Central memory CD8-positive, alpha-beta T cell (primary cell): ENCODE measurements at places on chromosomes 2 and 18.

DNA sequence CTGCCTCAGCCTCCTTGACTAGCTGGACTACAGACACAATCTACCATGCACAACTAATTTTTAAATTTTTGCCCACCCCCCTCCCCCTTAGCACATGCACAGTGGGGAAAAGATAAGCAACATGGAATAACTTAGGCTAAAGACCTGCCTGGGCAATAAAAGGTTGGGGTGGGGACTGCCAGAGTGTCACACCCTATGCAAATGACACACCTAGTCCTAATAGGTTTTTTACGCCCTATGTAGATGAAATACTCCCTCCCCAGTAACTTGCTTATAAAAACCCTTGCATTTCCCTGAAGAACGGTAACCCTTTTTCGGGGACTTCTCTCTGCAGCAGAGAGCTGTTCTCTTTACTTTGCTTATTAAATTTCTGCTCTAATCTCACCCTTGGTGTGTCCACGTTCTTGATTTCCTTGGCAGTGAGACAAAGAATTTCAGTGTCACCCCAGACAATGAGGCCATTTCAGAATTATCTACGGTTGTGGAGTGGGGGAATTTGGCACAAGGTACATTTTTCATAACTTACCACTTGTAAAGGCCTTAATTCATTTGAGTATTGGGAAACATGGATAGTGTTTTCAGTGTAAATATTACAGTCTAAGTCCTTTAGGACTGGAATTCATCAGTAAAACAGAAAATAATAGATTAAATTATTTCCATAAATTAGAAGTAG, 109.2 kb downstream of the NOL4 start:
- no peak overlapping the region for H3K4me3 ChIP-seq
- no peaks in the 10 kb centered on the region for H3K36me3 ChIP-seq
- no peaks in the 10 kb centered on the region for H3K27me3 ChIP-seq
- H3K27ac ChIP-seq, result no peak overlapping the region

DNA sequence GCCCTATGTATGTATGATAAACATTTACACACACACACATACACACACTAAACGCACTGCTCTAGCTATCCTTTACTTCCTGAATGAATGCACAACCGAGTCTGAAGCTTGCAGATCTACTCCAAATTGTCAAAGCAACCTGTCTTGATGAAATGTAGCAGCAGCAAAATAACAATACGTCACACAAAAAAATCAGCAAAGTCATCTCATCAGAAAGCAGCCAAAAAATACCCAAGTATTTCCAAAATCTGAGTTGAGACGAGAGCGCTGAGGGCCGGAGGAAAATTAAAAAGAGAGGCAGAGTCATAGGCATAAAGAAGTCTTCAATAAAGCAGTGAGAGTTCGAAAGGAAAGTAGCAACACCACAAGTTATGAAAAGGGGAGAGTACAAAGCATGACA, 67.7 kb downstream of the ZNF521 start:
- no peak overlapping the region for H3K4me3 ChIP-seq
- H3K27me3 ChIP-seq, result peaks cover 11% of the 10 kb centered on the region
- H3K4me1 ChIP-seq, result no peaks in the 10 kb centered on the region
- H3K27ac ChIP-seq, result no peak overlapping the region

DNA sequence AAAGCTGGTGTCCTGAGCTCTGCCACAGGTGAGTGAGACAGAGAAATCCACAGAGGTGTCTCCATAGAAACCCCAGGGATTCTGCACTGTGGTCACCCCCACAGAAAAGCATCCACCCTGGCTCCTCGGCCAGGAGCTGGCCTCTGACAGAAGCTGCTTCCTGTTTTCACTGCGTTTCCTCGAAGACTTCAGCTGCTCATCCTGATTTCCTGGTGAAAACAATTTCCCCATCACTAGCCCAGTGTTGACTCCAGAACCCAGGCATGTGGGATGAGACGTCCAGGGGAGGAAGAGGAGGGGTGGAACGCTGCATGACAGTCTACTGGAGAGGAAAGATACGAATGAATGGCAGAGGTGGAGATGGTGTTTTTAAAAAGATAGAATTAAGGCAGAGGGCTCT, 60.3 kb upstream of the GPR45 start:
- peaks cover 27% of the 10 kb centered on the region for H3K27me3 ChIP-seq
- H3K4me3 ChIP-seq, result no peak overlapping the region
- H3K36me3 ChIP-seq, result no peaks in the 10 kb centered on the region
- DNase-seq, result no peak

GRCh38 chr2:220078439-220078838, 451.0 kb downstream of the SLC4A3 start:
- no peaks in the 10 kb centered on the region for H3K4me1 ChIP-seq
- H3K4me3 ChIP-seq, result no peak overlapping the region

DNA sequence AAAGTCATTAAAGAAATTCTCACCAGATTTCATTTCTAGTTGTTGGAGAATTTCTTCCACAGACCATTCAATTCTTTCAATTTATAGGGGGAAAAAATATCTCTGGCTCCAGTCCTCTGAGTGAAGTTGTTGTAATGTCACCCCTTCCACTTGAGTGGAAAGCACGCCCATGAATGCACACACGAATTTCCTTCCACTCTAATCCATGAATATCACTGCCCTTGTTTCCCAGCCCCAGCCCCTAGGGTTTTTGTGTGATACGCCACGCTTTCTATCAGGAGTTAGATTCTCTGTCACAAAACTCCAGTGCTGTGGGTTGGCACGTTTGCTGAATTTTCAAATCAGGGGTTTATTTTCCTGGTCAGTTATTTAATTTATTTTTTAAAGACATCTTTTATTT, 38.1 kb downstream of the CDCA7 start:
- H3K27me3 ChIP-seq, result peaks cover 43% of the 10 kb centered on the region
- H3K27ac ChIP-seq, result no peak overlapping the region
- H3K36me3 ChIP-seq, result no peaks in the 10 kb centered on the region
- DNase-seq, result no peak
- H3K4me1 ChIP-seq, result no peaks in the 10 kb centered on the region

GRCh38 chr2:164044622-164045021, 308.8 kb upstream of the FIGN start:
- H3K27me3 ChIP-seq, result no peaks in the 10 kb centered on the region
- DNase-seq, result no peak
- H3K4me1 ChIP-seq, result no peaks in the 10 kb centered on the region
- H3K27ac ChIP-seq, result no peak overlapping the region
- no peak overlapping the region for H3K4me3 ChIP-seq
- no peaks in the 10 kb centered on the region for H3K36me3 ChIP-seq

DNA sequence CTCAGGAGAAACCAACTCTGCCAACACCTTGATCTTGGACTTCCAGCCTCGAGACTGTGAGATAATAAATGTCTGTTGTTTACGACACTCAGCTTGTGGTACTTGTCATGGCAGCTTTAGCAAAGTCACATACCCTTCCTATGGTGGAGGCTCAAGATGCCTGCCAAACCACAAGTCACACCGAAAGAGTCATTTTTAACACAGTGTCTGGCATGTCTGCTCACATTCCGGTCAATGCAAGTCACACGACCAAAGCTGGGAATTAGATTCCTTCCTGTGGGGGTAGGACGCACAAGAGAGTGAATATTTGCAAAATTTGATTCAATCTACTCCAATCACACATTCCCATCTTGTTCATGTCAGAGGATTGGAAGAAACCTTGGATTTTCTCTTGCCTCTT, 24.6 kb downstream of the KCNE4 start:
- no peak for DNase-seq
- H3K4me1 ChIP-seq, result no peaks in the 10 kb centered on the region
- H3K27ac ChIP-seq, result no peak overlapping the region
- H3K27me3 ChIP-seq, result peaks cover 19% of the 10 kb centered on the region
- no peak overlapping the region for H3K4me3 ChIP-seq

- H3K4me1 ChIP-seq, result no peaks in the 10 kb centered on the region
- no peak overlapping the region for H3K4me3 ChIP-seq
- DNase-seq, result no peak
- peaks cover 32% of the 10 kb centered on the region for H3K27me3 ChIP-seq
These were observed 50.4 kb upstream of the BZW1 start for GRCh38 chr2:200761266-200761665.

GRCh38 chr2:238042090-238042489, 18.7 kb upstream of the SCLY start:
- no peak overlapping the region for H3K27ac ChIP-seq
- H3K4me1 ChIP-seq, result no peaks in the 10 kb centered on the region
- peaks cover 18% of the 10 kb centered on the region for H3K36me3 ChIP-seq
- no peaks in the 10 kb centered on the region for H3K27me3 ChIP-seq
- no peak for DNase-seq

DNA sequence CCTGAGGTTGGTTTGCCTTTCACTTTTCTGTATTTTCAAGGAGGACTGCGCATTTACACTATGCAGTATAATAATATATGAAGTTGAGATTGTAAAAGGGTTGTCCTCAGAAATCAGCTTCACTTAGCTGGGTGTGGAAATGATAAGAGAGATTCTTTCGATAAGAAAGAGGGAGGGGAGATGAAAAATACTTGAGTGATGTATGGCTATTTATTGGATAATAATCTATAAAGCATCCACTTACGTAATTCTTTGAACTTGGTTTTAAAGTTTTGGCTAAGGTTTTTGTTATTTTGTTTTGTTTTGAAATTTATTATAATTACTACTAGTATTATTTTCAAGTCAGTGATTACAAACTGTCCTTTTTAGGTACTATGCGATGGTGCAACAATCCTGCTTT, 40.6 kb downstream of the EFEMP1 start:
- no peak overlapping the region for H3K27ac ChIP-seq
- no peak overlapping the region for H3K4me3 ChIP-seq
- no peak for DNase-seq
- H3K36me3 ChIP-seq, result no peaks in the 10 kb centered on the region
- H3K27me3 ChIP-seq, result no peaks in the 10 kb centered on the region
- H3K4me1 ChIP-seq, result no peaks in the 10 kb centered on the region

- no peaks in the 10 kb centered on the region for H3K4me1 ChIP-seq
- H3K4me3 ChIP-seq, result no peak overlapping the region
- H3K27ac ChIP-seq, result no peak overlapping the region
- no peak for DNase-seq
- H3K27me3 ChIP-seq, result peaks cover 16% of the 10 kb centered on the region
- H3K36me3 ChIP-seq, result no peaks in the 10 kb centered on the region
These were observed 109.1 kb upstream of the GLI2 start for GRCh38 chr2:120626566-120626965.

GRCh38 chr18:37465958-37466357, 99.6 kb downstream of the CELF4 start:
- H3K27ac ChIP-seq, result no peak overlapping the region
- no peaks in the 10 kb centered on the region for H3K4me1 ChIP-seq
- DNase-seq, result no peak
- H3K27me3 ChIP-seq, result peaks cover 36% of the 10 kb centered on the region
- no peak overlapping the region for H3K4me3 ChIP-seq

DNA sequence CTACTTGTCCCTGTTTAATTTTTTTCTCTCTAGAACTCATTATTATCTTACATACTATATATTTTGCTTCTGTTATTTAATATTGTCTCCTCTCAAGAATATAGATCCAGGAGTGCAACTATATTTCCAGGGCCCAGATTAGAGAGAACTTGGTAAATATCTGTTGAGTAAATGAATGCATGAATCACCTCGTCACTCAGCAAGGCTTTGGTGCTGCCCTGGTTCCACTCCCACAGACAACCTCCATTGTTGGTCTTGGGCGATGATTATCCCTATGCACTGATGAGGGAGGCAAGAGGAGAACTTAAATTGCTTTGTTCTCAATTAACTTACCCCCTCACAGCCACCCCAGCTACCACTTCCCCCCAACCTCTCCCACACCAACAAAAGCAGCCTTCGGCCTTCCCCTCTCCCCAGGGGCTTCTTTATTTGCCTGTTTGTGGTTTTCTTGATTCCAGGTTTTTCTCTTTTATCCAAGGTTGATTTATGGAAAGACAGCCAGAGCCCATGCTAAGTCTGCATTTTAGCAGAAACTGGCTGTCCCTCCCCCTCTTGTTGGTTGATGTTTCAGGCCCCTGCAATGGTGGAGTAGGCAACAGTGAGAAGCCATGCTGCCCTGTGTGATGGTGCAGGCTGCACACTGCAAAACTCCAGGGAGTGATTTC, 17.0 kb upstream of the DIPK1C start:
- no peaks in the 10 kb centered on the region for H3K36me3 ChIP-seq
- H3K4me3 ChIP-seq, result no peak overlapping the region
- H3K4me1 ChIP-seq, result no peaks in the 10 kb centered on the region
- no peak for DNase-seq
- H3K27me3 ChIP-seq, result peaks cover 24% of the 10 kb centered on the region
- H3K27ac ChIP-seq, result no peak overlapping the region

- no peak for DNase-seq
- H3K4me3 ChIP-seq, result no peak overlapping the region
- no peaks in the 10 kb centered on the region for H3K36me3 ChIP-seq
- peaks cover 73% of the 10 kb centered on the region for H3K27me3 ChIP-seq
These were observed 50.4 kb upstream of the CTIF start for GRCh38 chr18:48488388-48488850.

DNA sequence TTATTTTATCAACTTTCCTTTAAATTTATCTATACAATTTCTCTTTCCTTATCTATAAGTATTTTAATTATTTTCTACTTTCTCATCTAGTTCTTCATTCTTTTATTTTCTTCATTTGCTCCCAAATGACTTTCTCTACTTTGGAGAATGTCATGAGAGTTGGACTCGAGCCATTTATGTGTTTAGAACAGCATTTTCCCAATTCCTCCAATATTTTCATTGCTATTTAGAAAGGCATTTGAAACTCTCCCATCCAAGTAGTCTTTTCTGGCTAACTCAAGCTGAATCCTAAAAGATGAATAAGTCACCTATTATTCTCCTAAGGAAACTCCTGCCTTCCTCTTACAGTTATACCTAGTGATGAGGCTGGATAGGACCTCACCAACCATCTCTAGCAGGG, 15.8 kb upstream of the FEZ2 start:
- H3K4me1 ChIP-seq, result no peaks in the 10 kb centered on the region
- H3K27me3 ChIP-seq, result peaks cover 22% of the 10 kb centered on the region
- H3K4me3 ChIP-seq, result no peak overlapping the region
- H3K36me3 ChIP-seq, result no peaks in the 10 kb centered on the region
- no peak for DNase-seq

DNA sequence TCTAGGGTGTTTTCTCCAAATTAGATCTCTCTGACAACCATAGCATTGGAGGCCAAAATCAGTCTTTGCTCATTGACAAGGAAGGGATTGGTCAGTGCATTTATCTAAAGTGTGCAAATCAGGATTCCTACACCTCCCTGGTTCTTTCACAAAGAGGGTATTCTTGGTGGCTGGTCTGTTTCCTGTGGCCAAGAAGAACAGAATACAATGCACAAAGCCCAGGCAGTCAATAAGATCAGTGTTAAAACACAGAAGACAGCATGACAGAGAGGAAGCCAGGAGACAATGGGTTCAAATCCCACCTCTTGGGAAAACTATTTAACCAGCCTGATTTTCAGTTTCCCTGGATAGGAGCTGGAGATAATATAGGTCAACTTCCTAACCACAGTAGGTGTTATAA, 46.1 kb upstream of the THOC1 start:
- H3K4me1 ChIP-seq, result no peaks in the 10 kb centered on the region
- no peaks in the 10 kb centered on the region for H3K36me3 ChIP-seq
- H3K27me3 ChIP-seq, result peaks cover 22% of the 10 kb centered on the region
- H3K4me3 ChIP-seq, result no peak overlapping the region
- no peak overlapping the region for H3K27ac ChIP-seq
- DNase-seq, result no peak

- H3K36me3 ChIP-seq, result peaks cover 12% of the 10 kb centered on the region
- H3K27me3 ChIP-seq, result no peaks in the 10 kb centered on the region
- DNase-seq, result no peak
- H3K4me1 ChIP-seq, result peaks cover 7% of the 10 kb centered on the region
- peak overlapping the region; percentile 68 for H3K27ac ChIP-seq
- H3K4me3 ChIP-seq, result no peak overlapping the region
These were observed 73.6 kb downstream of the CD226 start for GRCh38 chr18:69874058-69874457.

GRCh38 chr2:172000696-172001361, 1.1 kb downstream of the METAP1D start:
- H3K27me3 ChIP-seq, result peaks cover 8% of the 10 kb centered on the region
- peaks cover 7% of the 10 kb centered on the region for H3K4me1 ChIP-seq
- peaks cover 9% of the 10 kb centered on the region for H3K36me3 ChIP-seq
- no peak overlapping the region for H3K27ac ChIP-seq
